ENCODE measurements at places on chromosomes 11 and 22.

DNA sequence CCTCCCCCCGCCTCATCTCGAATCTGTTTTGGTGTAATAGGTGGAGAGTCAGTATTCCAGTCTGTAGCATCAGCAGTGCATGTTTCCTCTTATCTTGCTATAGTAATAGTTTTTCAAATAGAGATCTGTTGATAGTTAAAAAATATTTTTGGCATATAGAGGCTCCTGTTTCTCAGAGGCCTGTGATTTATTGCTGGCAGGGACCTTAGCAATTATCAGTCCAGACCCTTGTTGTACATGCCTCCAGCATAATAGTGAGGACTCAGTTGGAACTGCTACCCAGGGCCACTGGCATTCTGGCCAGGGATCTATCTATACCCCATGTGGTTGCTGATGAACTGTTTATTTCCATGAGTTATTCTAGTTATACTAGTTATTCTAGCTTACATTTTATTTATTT is 52.6 kb downstream of the SPECC1L start:
- DNase-seq = no peak

DNA sequence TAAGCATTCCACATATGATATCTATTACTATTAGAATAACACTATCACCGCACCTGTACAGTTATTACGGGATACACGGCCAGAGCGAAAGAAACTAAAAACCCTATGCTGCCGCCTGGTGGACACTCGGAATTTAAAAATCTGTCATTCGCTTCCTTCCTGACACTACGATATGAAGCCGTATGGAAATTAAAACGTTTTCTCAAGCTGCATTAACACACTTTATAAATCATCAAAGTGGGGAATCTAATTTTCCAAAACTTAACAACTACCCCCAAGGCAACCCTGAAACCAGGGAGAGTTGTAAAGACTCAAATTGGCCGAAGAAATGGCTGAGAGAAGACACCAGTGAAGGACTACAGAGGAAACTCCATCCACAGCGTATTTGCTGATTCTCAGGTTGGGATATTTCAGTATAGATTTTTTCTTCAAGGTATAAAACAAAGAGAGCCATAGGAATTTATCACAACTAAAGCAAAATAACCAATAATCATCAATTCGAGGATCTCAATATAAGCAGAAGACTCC is 1.4 kb downstream of the CCDC73 start:
- DNase-seq = peak; percentile 66

DNA sequence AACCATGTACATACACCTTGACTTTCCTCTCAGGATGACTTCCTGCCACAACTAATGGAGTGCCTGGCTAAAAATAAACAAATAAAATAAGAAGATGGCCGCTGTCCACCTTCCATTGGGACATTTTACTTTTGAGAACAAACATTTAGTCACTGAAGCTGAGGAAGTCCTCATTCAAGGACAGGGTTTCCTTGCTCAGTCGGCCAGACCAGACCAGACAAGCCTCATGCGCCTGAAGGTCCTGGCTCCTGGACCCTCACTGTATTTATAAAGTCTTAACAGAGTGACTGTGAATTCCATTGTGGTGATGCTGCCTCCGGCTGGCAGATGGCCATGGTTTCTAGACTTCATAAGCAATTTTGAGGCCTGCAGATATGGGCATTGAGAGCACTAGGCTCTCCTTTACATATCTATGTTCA is 114.5 kb downstream of the MAML2 start:
- DNase-seq = peak; percentile 71

DNA sequence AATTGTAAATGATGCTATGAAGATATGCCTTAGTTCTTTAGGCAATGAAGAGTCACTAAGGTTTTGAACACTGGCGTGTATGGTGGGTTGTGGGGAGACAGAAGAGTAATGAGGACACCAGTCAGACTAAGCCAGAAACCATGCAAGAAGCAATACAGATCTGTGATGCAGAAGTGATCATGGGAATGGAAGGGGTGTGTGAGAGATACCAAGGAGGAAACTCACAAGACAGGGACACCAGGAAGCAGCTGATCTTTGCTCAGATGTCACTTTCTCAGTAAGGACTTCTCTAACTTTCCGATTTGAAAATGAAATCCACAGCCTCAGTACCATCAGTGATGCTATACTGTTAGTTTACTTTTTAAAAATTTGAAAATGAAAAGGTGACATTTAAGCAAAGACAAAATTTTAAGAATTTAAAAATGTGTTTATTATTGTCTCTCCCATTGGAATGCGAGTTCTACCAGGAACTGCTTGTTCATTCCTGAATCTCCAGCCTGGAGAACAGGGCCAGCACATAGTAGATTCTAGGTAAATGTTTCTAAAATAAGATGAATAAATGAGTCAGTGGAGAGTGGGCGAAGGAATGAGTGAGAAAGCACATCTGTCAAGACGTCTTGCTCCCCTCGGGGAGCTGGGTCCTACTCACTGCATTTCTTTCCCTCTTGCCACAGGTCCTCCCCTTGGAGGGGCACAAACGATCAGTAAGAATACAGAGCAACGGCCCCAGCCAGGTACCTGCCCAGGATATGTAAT is 60.4 kb downstream of the KCNJ1 start:
- DNase-seq = no peak

GRCh38 chr11:48116437-48117228 is 100.0 kb upstream of the OR4B1 start:
- DNase-seq = peak; percentile 19

GRCh38 chr22:26325641-26326040 is 103.4 kb upstream of the ASPHD2 start:
- DNase-seq = no peak

GRCh38 chr22:37526376-37526775 is 7.2 kb upstream of the CARD10 start:
- DNase-seq = no peak

Measured in ureter (tissue), 1 donor.